ENCODE measurements at places on chromosomes 1 and 21.

GRCh38 chr1:18041102-18041501, 66.5 kb upstream of the IGSF21 start:
- peaks cover 15% of the 10 kb centered on the region for H3K27me3 ChIP-seq
- DNase-seq, result no peak
- H3K36me3 ChIP-seq, result no peaks in the 10 kb centered on the region
- no peak overlapping the region for H3K4me3 ChIP-seq
- H3K4me1 ChIP-seq, result no peaks in the 10 kb centered on the region

GRCh38 chr1:113654883-113655282, 104.4 kb downstream of the PHTF1 start:
- no peak overlapping the region for H3K27ac ChIP-seq
- no peaks in the 10 kb centered on the region for H3K4me1 ChIP-seq
- no peak overlapping the region for H3K4me3 ChIP-seq
- no peaks in the 10 kb centered on the region for H3K36me3 ChIP-seq
- DNase-seq, result no peak

DNA sequence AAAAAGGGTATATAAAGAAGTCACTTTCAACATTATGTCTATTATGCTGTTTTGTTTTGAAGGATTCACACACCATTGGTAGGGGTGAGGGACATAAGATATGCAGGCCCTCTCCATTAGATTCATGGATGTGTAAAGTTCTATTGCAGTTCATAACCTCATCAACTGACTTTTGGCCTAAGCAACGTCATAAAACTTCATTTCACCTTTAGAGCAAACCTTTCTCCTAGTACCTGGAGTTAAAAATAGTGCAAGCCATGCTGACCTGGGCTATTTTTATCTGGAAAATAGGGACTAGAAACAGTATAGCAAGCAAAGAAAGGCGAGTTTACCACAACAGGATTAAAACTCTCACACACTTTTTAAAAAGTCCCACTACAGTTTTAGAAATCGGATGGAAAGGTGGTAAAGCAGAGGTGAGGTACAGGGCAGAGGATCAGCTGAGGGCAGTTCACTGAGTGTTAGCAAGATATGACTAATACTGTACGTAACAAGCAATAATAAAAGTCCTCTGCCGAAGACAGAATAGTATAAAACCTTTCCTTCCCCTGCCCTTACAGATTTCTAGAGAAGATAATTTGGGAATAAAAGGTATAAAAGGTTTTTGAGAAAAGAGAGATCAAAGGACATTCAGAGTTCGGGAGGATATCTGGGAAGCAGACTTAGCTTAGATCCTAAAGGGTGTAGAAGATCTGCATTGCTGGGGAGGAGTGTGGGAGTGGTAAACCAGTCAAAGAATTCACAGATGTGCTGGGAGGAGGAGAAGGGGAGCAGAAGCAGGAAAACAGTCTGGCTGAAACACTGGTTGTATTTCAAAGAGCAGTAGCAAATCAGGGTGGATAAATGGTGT, 14.3 kb downstream of the EGLN1 start:
- H3K4me1 ChIP-seq, result peaks cover 23% of the 10 kb centered on the region
- no peak overlapping the region for H3K27ac ChIP-seq
- DNase-seq, result no peak
- no peaks in the 10 kb centered on the region for H3K27me3 ChIP-seq
- no peak overlapping the region for H3K4me3 ChIP-seq

DNA sequence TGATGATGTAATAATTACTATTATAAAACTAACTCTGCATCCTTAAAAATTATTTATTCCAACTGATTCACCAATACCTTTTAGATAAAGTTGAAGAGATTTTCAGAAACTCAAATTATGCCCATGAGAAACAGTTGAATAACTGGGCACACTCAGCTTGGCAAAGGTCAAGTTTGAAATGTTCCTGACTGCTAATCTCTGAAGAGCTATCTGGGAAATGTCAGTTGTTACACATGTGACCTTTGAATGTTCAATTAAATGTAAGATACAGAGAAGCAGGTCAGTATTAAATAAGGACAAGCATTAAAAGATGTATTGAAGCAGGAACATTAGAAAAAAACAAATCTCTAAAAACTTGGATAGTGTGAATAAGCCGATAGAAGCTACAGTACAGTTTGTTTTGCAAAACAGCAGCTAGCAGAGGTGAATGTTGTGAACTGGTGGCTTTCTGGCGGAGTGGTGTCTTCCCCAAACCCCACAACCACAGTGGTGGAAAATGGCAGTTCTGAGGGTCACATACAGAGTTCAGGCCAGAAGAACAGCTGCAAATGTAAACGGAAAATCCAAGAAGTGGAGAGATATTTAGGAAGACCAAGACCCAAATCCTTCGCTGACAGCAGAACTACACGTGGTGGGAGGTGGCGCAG, 61.9 kb upstream of the SLC5A9 start:
- H3K4me3 ChIP-seq, result no peak overlapping the region
- no peaks in the 10 kb centered on the region for H3K27me3 ChIP-seq
- H3K36me3 ChIP-seq, result no peaks in the 10 kb centered on the region
- H3K4me1 ChIP-seq, result no peaks in the 10 kb centered on the region
- H3K27ac ChIP-seq, result no peak overlapping the region
- DNase-seq, result no peak

- no peaks in the 10 kb centered on the region for H3K4me1 ChIP-seq
- H3K36me3 ChIP-seq, result no peaks in the 10 kb centered on the region
- no peaks in the 10 kb centered on the region for H3K27me3 ChIP-seq
- DNase-seq, result no peak
- H3K4me3 ChIP-seq, result no peak overlapping the region
Measured at GRCh38 chr1:242585616-242586359, 61.3 kb upstream of the PLD5 start.

DNA sequence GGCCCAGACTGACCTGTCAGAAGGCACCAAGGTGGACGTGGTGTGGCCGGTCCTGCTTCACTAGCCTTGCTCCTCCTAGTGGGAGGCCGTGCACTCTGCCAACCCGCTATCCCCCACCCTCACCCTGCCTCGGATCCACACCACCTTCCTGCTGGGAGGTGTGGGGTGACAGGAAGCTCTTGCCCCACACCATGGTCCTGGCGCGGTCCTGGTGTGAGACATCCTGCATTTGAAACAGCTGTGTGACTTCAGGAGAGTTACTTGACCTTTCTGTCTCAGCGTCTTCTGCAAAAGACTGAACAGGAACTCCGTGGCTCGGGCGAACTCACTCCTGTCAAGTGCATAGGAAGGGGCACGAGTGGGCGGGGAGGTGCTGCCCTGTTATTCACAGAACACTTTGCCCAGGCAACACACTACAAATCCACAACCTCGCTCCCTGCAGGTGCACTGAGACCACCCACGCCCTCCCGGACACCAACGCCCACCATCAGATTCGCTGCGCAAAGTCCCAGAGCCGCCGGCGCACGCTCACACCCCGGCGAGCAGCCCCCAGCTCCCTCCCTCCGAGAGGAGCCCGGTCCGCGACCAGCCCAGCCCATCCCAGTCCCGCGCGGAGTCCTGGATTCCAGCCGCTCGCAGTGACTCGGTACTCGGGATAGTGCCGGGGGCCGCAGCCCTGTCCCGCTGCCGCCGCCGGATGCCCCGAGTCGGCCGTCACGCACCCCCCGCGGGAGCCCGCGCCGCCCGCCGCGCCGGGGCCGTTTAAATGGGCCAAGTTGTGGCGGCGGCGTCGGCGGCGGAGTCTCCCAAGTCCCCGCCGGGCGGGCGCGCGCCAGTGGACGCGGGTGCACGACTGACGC, at the start of gene SAMD11:
SAMD11 (plus strand) TSS at position 793 of the 860 bp plus-strand sequence. CDS start 509 bp downstream, outside the sequence.
- peak; percentile 60 for DNase-seq
- peaks cover 4% of the 10 kb centered on the region for H3K36me3 ChIP-seq
- peaks cover 56% of the 10 kb centered on the region for H3K27me3 ChIP-seq

- DNase-seq, result no peak
- no peaks in the 10 kb centered on the region for H3K36me3 ChIP-seq
- peak overlapping the region; percentile 45 for H3K27ac ChIP-seq
- no peaks in the 10 kb centered on the region for H3K4me1 ChIP-seq
- no peaks in the 10 kb centered on the region for H3K27me3 ChIP-seq
Measured at GRCh38 chr21:16407403-16408240, 677.8 kb downstream of the USP25 start.

DNA sequence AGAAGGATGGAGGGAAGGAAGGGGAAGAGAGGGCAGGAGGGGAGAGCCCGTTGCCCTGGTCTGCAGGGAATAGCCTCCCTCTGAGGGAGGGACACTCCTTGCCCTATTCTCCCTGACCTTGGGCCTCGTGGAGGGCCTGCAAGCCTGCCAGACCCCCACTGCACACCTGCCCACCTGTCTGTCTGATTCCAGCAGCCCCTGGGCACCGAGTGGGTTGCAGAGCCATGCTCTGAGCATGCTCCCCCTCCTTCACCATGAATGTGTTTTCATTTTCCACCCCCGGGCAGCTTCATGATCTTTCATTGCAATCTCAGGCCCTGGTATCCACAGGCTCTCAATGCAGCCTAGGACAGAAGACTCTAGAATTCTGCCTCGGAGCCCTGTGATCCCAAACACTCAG, 5.1 kb upstream of the NPHP4 start:
- no peak for DNase-seq
- peaks cover 24% of the 10 kb centered on the region for H3K36me3 ChIP-seq
- peaks cover 50% of the 10 kb centered on the region for H3K4me1 ChIP-seq
- peak overlapping the region; percentile 65 for H3K27ac ChIP-seq
- H3K4me3 ChIP-seq, result no peak overlapping the region
- H3K27me3 ChIP-seq, result no peaks in the 10 kb centered on the region

DNA sequence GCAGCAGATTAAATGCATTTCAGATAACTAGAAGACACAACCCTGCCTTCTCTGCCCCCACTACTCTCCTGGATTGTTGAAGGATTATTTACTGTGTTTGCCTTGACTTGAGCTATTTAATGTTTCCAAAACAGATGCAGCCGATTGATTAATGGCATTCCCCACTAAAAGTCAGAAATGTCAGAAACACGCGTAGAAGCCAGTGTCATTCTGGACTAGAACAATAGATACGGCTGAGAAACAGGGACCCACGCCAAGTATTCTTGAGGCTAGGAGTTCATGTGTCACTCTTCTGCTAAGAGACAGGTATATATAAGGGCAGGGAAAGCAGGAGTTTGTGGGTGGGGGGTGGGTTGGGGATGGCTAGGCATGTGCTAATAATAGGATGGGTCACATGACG, 366.7 kb upstream of the PROX1 start:
- H3K4me1 ChIP-seq, result no peaks in the 10 kb centered on the region
- no peaks in the 10 kb centered on the region for H3K36me3 ChIP-seq
- DNase-seq, result no peak
- H3K4me3 ChIP-seq, result no peak overlapping the region
- peaks cover 14% of the 10 kb centered on the region for H3K27me3 ChIP-seq

DNA sequence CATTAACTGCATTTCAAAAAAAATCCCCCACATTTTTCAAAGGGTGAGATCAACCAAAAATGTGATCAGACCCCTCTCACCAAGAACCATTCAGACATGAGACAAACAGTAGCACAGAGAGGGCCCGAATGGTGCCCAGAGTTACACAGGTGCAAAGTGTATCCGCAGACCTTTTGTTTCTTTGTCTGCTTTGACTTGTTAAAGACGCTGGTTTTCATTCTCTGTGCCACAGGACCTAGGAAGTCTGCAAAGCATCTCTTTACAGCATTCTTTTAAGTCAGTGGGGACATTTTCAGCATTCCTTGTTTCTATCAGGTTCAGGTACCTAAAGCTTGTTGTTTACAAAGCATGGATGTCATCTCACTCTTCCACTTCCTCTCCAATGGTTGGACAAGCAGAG, 87.2 kb upstream of the MAP1LC3C start:
- H3K27ac ChIP-seq, result no peak overlapping the region
- H3K4me3 ChIP-seq, result no peak overlapping the region
- no peaks in the 10 kb centered on the region for H3K36me3 ChIP-seq
- H3K27me3 ChIP-seq, result peaks cover 9% of the 10 kb centered on the region
- no peaks in the 10 kb centered on the region for H3K4me1 ChIP-seq

GRCh38 chr1:64948905-64949833, 17.2 kb downstream of the JAK1 start:
- DNase-seq, result no peak
- H3K27me3 ChIP-seq, result no peaks in the 10 kb centered on the region
- peaks cover 32% of the 10 kb centered on the region for H3K36me3 ChIP-seq
- H3K4me3 ChIP-seq, result peak overlapping the region; percentile 0
- H3K4me1 ChIP-seq, result peaks cover 59% of the 10 kb centered on the region
- peak overlapping the region; percentile 5 for H3K27ac ChIP-seq

GRCh38 chr1:49045371-49045770, 268.7 kb upstream of the BEND5 start:
- H3K4me1 ChIP-seq, result no peaks in the 10 kb centered on the region
- H3K27ac ChIP-seq, result no peak overlapping the region
- no peak for DNase-seq
- H3K4me3 ChIP-seq, result no peak overlapping the region
- H3K27me3 ChIP-seq, result no peaks in the 10 kb centered on the region
- H3K36me3 ChIP-seq, result no peaks in the 10 kb centered on the region

DNA sequence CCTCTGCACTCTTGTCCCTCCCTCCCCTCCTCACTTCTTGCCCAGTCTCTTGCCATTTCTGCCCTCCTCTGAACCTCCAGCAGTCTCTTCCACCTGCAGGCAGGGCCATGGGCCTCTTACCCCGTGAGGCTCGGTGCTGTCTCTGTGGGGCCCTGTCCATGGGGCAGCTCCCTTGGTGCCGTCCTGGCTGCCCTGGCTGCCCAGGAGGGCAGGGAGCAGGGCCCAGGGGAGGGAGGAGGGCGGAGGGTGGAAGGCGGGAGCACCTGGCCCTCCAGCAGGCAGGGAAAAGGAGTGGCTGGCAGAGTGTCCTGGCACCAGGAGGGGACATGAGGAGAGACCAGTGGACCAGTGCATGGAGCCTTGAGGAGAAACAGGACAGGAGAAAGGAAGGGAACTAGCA, at the start of gene RORC:
RORC (minus strand) TSS at position 198 of the 400 bp plus-strand sequence; CDS start at position 160, 38 bp downstream.
- H3K27ac ChIP-seq, result peak within 1 kb of the TSS; percentile 83
- H3K36me3 ChIP-seq, result peaks cover 28% of the 10 kb centered on the region
- no peaks in the 10 kb centered on the region for H3K27me3 ChIP-seq
- DNase-seq, result no peak
- H3K4me1 ChIP-seq, result peaks cover 76% of the 10 kb centered on the region

DNA sequence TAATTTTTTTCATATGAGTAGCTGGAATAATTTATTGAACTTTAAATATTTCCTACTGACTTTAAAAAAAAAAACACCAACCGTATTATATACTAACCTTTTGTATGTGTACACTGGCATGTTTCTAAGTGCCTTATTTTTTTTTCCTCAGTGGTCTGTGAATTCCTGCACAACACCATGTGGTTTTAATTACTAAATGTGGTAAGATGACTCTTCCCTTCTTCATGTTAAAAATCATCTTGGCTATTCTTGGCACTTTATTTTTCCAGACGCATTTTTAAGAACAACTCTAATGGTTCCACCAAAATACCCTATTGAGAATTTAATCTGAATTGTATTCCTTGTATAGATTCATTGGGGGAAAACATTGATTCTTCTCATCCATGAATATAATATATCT, 28.4 kb downstream of the PPP2R5A start:
- no peak for DNase-seq
- peaks cover 31% of the 10 kb centered on the region for H3K36me3 ChIP-seq
- no peaks in the 10 kb centered on the region for H3K27me3 ChIP-seq
- H3K4me1 ChIP-seq, result peaks cover 63% of the 10 kb centered on the region
- no peak overlapping the region for H3K27ac ChIP-seq

Measured in effector memory CD8-positive, alpha-beta T cell (primary cell).